ENCODE measurements at places on chromosomes 4 and X.

GRCh38 chr4:168397611-168398169 is 79.1 kb upstream of the DDX60 start:
- no peak for DNase-seq

- no peak for DNase-seq
Measured at GRCh38 chr4:80423553-80424224, 88.2 kb downstream of the CFAP299 start.

- DNase-seq, result peak; percentile 98
Measured at GRCh38 chrX:1491851-1492349, 39.2 kb upstream of the ASMTL start.

GRCh38 chrX:40012868-40013265 is 84.9 kb downstream of the BCOR start:
- no peak for DNase-seq

DNA sequence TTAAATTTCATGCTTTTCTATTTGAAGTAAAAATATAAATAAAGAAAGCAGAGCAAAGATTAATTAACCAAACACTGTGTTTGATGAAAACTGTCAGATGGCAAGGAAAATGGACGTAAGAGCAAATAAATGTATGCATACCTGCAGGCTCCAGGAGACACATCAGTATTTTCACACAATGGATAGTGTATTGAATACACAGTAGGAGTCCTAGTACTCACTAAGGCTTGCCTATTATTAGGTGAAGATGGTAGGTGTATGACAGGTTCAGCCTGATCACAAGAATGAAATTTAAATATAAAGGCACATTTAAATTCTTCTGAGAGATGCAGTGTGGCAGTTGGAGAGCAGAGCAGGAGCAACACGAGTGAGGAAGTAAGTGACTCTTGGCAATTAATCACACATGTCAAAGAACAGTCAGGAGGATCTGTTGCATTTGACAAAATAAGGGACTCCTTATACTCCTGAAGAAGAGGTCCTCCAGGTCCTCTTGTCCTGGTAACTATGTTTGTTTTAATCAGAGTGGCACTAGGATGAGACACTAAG is 106.0 kb upstream of the NDST4 start:
- peak; percentile 9 for DNase-seq

DNA sequence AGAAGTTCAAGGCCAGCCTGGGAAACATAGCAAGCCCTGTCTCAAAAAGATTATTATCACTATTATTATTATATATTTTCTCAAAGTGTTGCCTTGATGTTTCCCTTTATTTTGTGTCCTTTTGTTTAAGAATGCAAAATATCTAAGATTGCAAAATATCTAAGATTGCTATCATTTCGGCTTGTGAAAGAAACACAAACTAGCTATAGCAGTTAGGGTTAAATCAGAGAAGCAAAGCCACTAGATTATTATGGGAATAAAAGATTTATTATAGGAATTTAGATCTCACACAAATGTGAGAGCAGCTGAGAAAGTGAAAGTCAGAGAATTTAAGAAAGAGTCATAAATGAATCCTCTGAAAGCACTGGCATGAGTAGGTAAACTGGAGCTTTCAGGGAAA is 18.0 kb upstream of the TMEM184C start:
- DNase-seq, result no peak

DNA sequence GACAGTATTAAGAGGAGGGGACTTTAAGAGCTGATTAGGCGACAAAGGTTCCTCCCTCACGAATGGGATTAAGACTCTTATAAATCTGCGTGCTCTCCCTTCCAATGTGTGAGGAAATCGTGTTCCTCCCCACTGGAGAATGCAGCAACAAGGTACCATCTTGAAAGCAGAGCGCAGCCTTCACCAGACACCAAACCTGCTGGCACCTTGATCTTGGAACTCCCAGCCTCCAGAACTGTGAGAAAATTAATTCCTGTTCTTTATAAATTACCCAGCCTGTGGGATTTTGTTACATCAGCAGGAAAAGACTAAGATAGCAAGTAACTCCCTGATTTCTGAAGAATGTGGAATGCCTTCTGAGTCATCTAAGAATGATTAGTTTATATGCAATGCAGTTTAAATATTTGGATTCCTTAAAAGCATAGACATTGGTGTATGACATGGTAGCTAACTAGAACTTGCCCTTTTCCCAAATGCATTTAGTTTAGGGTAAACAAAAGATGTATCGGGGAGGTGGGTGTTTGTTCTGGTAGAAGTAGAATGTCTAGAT is 86.1 kb downstream of the USP46 start:
- DNase-seq, result no peak

DNA sequence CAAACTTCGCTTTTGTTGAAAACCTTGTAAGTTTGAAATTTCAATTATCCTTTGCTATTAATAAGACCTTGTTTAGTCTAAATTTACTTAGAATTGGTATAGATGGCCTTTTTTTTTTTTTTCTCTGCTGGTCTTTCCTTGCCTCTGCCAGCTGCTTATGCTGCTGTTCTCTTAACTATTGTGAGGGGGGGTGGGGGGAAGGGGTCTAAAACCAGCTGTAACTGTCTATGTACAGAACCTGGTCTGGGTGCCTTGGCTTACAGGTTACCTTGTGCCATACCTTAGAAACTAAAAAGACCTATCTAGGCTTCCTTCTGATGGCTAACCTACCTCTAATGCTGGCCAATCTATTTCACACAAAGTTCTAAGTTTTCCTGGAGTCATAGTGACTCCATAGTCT is 1.0 kb downstream of the UGT2B17 start:
- no peak for DNase-seq

DNA sequence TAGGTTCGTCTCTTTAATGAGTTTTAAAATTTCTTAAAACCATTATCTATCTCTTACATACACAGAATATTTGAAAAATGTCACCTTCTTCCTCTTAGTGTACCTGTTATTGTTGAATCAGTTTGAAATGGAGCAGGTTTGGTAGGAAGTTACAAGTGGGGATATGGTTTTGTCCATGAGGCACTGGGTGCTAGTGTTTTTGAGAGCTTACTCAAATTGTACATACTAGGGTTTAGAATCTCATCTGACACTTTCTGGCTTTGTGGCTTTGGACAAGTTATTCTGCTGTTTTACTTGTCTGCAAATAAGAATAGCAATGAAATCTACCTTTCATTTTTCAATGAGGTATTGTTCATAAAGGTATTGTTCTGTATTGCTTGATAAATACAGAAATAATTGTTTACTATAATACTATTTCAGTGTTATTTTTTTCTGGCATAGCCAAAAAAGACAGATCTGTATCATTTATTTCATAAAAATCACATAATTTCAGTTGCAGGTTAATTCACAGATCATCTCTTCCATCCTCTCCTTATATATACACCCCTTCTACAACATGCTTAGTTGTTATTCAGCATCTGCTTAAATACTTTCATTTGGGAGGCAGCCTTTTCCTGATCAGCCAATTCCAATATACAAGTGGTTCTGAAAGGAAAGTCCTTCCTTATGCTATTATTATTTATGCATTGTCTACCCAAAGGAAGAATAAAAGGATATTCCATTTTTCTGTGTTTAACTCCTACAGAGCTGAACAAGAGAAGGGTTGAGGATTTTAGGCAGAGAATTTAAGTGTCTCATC is 13.3 kb downstream of the NCAPG start:
- no peak for DNase-seq

DNA sequence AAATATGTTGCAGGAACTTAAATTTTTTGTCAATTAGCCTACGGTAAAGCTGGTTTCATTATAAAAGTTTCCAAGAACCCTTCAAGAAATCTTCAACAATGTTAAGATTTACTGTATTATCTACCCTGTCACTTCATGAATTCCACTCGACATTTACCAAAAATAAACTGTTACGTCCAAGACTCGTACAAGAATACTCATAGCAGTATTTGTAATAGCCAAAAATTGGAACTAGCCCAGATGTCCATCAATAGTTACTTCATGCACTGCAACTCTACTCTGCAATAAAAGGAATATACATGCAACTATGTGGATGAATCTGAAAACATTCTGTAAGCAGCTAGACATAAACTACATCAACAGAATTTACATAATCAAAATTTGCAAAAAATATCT is 13.4 kb downstream of the RBMX start:
- DNase-seq, result no peak

GRCh38 chr4:44002368-44002767 is 446.2 kb downstream of the KCTD8 start:
- DNase-seq, result no peak

- no peak for DNase-seq
Measured at GRCh38 chrX:8845060-8845459, 43.9 kb upstream of the FAM9A start.

DNA sequence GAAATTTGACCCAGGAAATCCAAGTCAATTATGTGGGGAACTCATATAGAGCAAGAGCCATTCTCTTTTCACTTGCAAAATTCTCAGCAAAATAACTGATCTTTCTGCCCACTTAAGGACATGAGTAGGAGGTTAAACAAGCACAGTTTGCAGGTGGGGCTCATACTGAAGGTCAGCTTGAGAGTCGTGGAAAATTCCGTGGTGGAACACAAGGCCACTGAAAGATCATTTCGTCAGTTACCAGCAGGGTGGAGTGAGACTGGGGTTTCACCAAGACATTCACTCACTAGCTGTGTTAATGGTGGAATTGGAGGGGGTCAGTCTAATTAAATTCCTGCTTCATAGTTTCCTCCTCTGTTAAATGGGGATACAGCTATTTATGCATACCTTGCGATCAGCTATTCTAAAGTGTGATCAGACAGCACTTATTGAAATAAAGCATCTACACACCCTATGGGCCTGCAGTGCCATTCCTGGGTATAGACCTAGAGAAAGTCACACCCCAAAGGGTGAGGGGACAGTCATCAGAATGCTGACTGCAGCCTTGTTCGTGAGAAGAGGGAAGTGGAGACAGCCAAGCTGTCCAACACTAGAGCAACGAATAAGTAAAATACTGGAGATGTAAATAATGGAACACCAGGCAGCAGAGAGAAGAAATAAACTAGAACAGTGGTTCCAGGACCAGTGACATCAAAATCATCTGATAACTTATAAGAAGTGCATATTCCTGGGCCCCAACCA is 42.7 kb upstream of the CLNK start:
- no peak for DNase-seq

- DNase-seq, result no peak
Measured at GRCh38 chr4:86603311-86603885, 9.3 kb downstream of the PTPN13 start.

- DNase-seq, result no peak
Measured at GRCh38 chr4:98481167-98481566, 177.2 kb downstream of the TSPAN5 start.
